ENCODE measurements at places on chromosomes 2 and 18.

DNA sequence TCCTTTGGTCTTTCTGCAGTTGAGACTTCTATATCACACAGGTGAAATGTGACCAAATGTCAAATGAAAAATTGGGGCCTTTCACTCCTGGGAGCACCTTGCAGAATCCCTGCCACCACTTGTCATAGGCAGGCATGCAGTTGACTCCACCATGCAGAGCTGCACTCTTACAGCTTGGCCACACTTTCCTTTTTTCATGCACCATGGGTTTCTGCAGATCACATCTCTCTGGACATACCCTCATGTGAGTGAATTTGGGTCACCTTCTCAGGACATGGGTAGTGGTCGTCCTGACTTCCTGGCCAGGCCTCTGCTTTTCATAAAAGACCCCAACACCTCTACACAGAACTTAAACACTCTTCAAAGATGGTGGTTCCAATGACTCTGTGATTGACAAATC lies 155.1 kb upstream of the RAB12 start:
- no peak for DNase-seq

- no peak for DNase-seq
These were observed 231.9 kb downstream of the PLCL1 start for GRCh38 chr2:198036029-198036879.

- no peak for DNase-seq
These were observed 31.5 kb downstream of the DOCK10 start for GRCh38 chr2:225010804-225011203.

DNA sequence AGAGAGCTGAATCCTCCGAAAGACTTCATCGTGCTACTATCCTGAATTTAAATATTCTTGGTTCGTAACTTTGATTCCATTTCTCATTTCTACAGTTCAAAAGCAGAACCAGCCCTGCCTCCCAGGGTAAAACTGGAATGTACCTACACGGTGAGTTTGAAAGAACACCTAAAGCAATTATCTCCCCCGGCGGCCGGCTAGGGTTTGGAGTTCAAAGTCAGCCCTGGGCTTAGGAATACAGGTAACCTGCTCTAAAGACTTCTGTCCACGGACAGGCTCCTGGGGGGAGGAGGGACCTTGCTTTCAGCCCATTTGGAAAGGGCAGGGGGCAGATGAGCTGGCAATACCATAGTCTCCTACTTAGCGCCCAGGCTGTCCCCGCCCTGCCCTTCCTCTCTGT lies 32.3 kb downstream of the CYP27C1 start:
- no peak for DNase-seq

- DNase-seq = no peak
These were observed 161.6 kb downstream of the LDLRAD4 start for GRCh38 chr18:13379930-13380690.

DNA sequence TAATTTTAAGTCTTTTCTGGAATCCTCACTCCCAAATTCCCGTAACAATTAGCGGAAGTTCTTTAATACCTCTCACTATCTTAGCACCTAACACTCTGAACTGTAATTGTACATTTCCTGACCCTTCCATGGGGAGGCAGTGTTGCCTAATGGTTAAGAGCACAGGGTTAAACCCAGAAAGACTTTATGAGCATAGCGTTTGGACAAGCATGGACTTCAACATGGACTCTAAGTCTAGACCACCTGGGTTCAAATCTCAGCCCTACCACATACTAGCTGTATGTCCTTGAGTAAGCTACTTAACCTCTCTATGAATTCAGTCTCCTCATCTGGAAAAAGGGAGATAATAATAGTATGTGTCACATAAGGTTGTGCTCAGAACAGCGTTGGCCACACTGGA lies 13.0 kb downstream of the ANTXR1 start:
- peak; percentile 71 for DNase-seq

GRCh38 chr2:101560780-101561315 lies 85.9 kb upstream of the RFX8 start:
- no peak for DNase-seq

- no peak for DNase-seq
These were observed 46.1 kb upstream of the KIF5C start for GRCh38 chr2:148828941-148829340.

DNA sequence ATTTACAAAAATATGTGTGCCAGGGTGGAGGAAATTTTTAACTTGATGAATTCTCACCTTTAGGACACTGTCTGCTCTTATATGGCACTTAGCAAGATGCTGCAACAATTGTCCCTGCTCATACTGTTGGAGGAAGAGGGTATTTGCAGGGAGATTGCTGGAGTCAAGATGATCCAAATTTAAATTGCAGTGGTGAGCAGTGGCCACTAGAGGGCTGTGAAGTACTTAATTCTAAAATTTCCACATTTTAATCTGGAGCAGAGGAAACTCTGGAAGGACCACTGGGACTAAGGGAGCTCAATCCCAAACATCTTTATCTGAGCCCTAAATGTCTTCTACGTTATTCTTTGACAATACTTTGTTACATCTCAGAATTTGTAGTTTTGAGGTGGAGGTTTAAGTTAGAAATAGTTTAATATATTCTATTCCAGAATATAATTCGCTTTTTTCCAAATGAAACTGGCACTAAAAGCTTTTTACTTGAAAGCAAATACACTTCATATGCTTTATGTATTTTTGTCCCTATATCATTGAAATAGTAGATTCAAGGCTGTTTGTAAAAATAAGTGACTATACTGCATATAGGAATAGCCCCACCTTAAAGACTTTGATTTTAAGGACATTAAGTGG lies 33.0 kb upstream of the PTH2R start:
- DNase-seq = peak; percentile 70

- no peak for DNase-seq
These were observed 82.4 kb upstream of the TFCP2L1 start for GRCh38 chr2:121367246-121367900.

All from mesendoderm (in vitro differentiated cells).